Memory B cell (primary cell): ENCODE measurements at places on chromosomes 2 and 18.

DNA sequence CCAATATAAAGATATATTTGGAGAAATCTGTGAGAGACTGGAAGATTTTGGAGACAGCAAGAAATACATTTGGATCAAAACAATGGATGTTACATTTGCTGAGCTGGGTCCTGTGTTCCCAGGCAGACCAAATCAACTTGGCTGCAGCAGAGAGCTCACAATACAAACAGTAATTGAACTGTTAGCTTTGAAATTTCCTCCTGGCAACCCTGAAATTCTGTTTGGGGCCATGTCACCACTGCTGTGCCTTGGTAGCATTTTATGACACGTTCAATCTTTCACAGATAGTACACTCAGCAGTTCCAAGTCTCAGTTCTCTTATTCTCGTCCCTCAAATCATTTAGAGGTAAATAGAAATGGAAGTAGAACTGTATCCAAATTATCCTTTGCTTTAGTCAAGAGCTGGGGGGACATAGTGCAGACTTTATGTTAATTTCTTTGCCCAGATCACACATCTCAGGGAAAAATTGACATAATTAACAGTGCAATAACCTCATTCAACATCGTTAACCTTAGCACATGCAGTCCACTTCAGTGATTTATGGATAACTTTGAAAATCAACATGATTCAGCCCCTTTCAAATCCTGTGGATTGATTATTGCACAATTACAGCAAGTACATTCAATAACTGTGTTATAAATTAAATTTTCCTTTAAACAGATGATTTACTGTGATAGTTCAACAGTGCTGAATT is 277.4 kb upstream of the MC4R start:
- no peak for DNase-seq

DNA sequence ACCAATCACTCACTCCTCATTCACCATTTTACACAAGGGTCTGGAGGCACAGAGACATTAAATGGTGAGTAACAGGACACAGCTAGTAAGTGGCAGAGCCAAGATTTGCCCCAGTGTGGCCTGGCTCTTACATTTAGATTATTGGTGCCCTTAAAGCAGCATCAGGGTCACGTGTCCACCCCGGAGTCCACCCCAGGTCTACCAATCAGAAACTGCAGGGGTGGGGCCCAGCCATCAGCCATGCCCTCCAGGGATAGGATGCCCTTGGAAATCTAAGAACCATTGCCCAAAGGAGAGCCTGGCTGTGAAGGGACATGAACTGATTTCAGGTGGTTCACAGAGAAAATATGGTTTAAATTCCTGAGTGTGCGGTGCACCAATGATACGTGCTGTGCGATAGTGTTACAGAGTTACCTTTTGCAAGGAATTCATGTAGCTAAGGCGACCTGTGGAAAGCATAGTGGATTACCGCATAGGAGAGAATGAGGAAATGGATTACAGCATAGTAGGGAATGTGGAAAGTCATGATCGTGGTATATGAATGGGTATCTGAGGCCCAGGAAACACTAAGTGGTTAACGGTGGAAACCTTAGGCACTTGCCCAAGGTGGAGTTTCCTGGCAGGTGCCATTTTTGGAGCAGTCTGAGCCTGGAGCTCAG is 17.8 kb downstream of the IGFBP5 start:
- DNase-seq: no peak

DNA sequence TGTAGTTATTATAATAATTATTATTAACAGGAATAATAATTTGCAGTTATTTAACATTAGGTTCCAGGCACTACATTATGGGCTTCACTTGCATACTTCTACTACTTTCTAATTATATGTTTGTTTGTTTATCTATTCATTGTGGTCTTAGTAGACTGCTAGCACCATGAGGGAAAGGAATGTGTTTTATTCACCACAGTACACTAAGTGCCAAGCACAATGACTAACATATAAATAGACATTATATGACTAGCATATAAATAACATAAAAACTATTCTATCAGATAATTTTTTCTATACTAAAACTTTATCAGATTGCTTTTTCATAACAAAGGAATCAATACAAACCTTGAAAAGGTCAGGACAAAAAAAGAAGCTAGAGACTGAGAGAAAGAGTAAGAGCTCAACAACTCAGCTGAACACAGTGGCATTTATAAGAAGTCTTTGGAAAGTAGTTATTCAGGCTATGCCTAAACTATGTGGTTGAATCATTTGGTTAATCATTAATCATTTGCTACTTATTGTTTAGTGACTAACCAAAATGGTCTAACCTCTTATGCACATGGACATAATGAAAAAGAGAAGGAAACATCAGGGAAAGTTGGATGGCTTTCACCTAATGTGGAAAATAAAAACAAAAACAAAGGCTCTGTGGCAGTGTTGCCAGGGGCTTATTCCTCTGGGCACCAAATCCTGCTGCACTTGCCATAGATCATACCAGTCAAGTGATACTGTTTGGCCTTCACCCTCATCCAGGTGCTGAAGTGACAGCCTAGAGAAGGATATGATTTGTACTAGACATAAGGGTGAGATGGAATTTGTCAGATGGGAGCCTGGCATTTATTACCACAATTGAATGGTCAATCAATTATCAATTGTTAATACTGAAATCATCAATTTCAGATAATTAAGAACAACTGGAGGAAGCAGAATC is 174.9 kb downstream of the ETAA1 start:
- DNase-seq: no peak

- no peak for DNase-seq
Observed at GRCh38 chr2:224498991-224499390, 86.2 kb downstream of the CUL3 start.

DNA sequence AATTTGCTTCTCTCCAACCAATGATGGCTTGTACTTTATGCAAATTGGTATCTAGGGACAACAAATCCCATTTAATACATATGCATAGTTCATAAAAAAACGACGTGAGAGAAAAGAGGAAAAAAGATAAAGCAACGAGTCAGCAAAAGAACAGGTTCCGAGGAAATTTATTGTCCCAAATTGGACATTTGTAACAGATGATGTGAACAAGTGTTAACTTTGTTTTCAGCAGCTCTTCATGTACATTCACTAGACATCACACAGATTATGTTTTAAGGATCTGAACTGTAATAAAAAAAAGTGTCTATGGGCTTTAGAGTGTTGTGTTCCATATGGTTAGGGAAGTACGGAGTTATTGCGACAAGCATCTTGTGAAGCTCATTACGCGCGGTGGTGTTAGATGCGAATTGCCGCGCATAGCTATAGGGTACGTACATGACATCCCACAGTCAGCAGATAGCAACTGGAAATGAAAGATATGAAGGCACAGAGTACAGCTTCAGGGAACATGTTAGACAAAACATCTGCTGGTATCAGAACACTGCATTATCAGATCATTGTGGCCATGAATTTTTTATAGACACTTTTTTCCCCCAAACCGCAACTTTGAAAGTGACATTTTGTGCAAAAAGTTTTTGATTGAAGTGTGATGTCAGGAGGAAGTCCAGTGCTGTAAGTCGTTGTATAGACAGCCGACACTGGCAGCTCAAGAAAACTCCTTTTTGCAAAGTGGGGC is 1073.1 kb upstream of the FANCL start:
- DNase-seq: no peak

DNA sequence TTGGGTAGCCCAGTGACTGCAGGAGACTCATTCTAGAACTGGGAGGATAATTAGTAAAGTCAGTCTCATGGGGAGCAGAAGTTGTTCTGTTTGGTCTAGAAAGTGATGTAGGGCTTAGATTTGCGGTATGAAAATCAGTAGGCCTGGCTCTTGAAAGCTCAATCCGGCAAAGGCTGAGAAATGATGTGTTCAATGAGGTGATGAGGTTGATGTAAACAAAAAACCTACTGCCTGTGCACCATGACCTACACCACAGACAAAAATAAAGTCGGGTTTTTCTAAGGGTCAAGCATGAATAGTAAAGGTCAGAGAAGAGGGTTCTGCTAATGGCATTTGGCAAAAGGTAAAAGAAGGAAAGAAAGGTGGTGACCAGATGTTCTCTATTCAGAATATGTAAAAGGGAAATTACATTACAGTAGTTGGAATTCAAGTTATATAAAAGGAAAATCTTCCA is 80.8 kb upstream of the COL5A2 start:
- no peak for DNase-seq

DNA sequence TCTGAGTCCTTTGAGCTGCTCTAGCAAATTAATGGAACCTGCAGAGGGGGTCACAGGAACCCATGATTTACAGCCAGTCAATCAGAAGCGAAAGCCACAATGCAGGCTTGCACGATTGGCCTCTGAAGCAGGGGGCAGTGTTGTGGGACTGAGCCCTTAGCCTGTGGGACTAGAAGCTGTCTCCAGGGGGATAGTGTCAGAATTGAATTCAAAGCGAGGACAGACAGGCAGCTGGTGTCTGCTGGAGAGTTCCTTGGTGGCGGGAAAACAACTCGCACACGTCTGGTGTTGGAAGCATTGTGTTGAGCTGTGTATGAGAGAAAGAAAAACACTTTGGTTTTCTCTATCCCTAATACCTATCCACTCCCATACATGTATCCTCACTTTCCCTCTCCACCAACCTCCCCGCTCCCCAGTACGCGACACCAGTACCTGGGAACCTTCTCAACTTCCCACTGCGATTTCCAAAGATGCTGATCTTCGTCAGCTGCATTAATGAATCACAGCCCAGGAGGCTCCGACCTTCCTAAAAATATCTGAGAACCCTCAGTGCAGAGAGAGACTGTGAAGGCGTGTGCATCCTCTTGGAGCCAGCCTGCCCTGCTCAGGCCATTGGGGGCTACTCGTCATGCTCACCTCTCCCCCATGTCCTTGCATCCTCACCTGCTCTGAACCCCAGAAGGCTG is 88.2 kb downstream of the HS1BP3 start:
- DNase-seq: no peak

GRCh38 chr18:61748004-61748403 is 144.8 kb downstream of the RNF152 start:
- DNase-seq: no peak

- no peak for DNase-seq
Observed at GRCh38 chr2:235212501-235213158, 260.8 kb downstream of the SH3BP4 start.

DNA sequence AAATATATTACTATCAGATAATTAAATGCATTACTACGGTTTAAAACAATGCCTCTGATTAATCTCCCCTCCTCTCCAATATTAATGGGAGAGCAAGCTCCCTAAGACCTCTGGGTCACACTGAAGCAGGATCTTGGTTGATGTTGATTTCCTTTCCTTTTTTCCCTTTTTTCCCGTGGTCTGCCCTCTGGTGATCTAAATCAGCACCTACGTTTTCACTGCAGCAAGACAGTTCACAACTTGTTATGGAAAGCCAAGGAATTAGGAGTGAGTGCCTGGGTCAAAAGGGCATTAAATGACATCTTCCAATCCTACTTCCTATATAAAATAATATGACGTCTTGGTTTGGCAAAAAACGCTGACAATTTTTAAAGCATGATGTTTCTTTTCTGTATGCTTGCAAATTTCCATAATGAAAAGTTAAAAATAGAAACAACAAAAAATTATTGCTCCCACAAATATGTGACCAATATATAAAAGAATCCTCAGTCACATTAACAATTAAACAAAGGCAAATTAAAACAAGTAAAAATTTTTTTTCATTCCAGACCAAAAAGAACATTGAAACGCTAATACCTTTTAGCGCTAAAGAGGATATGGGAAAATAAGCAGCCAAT is 7.9 kb upstream of the CFAP36 start:
- DNase-seq: no peak

DNA sequence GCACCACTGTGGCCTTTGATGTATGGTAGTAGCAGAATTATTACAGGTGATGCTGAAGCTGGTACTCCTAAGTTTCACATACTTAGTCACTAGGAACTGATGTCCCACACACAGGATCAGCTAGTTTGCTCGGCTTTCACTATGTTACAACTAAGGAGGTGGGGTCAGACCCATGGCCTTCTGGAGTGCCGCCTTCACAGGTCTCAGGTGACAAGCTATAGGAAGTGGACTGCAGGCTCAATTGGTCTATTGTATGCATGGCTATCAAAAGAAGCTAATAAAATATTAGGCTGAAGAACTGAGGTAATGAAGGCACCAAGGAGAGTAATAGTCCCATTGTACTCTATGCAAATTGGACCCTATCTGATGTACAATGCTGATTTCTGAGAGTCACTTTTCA is 170.6 kb downstream of the DLGAP1 start:
- no peak for DNase-seq

- no peak for DNase-seq
Observed at GRCh38 chr2:100812573-100812972, 7.4 kb upstream of the NPAS2 start.

DNA sequence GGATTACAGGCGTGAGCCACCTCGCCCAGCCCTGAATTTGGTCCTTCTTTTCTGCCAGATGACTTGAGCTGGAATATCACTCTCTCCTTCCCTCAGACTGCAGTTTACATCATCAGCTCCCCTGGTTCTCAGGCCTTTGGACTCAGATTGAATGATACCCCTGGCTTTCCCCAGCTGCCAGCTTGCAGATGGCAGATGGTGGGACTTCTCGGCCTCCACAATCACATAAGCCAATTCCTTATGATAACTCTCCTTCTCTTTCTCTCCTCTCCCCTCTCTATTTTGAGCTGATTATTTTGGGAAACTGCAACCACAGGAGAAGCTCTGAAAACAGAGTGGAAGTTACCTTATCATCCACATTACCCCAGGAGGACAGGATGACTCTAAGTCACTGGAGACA is 33.4 kb upstream of the ATP8B1 start:
- no peak for DNase-seq

DNA sequence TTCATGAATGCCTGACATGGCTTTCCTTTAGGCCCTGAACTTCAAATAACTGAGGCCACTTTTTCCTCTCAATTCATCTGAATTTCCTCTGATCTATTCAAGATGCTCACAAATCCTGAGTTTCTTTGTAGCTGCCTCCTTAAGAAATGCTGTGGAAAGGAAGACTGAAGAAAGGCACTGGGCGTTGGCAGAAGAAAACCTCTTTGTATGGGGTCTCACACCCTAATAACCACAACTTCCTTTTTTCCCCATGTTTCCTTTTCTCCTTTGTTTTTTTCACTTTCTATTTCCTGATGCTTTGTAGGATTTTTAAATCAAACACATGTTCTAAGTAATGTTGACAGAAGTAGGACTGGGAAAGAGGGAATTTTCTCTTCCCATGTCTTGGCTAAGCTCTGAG is 447.4 kb downstream of the CMPK2 start:
- no peak for DNase-seq

- DNase-seq: no peak
Observed at GRCh38 chr2:33436083-33436482, 40.4 kb upstream of the RASGRP3 start.
